ENCODE measurements at places on chromosomes 3 and 15. TPM values are rescaled to one million over a fixed set of nuclear protein-coding genes. Genes with fewer than 3 reads are reported as not detected.

Gene CHRNB4
- not detected for total RNA-seq

Gene FHIT
- 1.8 TPM for total RNA-seq

Gene TPRG1
- total RNA-seq, result 0.30 TPM

Gene TGM4
- total RNA-seq, result 0.08 TPM

Gene MCF2L2
- total RNA-seq, result 0.55 TPM

Gene LIPC
- total RNA-seq, result not detected

Gene TMEM45A
- total RNA-seq, result 4.4 TPM

Gene RETNLB
- not detected for total RNA-seq

Gene DUOX2
- not detected for total RNA-seq

Gene TMEM108
- total RNA-seq, result not detected

Gene ZNF619
- total RNA-seq, result 2.5 TPM

Gene ACKR2
- total RNA-seq, result not detected

Gene ITIH1
- not detected for total RNA-seq

Gene AMIGO3
- total RNA-seq, result not detected

Gene FOXB1
- total RNA-seq, result not detected

Gene CCNB2
- 33.3 TPM for total RNA-seq

Gene CCR1
- total RNA-seq, result not detected

Measured in hair follicular keratinocyte (primary cell).